ENCODE measurements at places on chromosomes 2 and 18.

DNA sequence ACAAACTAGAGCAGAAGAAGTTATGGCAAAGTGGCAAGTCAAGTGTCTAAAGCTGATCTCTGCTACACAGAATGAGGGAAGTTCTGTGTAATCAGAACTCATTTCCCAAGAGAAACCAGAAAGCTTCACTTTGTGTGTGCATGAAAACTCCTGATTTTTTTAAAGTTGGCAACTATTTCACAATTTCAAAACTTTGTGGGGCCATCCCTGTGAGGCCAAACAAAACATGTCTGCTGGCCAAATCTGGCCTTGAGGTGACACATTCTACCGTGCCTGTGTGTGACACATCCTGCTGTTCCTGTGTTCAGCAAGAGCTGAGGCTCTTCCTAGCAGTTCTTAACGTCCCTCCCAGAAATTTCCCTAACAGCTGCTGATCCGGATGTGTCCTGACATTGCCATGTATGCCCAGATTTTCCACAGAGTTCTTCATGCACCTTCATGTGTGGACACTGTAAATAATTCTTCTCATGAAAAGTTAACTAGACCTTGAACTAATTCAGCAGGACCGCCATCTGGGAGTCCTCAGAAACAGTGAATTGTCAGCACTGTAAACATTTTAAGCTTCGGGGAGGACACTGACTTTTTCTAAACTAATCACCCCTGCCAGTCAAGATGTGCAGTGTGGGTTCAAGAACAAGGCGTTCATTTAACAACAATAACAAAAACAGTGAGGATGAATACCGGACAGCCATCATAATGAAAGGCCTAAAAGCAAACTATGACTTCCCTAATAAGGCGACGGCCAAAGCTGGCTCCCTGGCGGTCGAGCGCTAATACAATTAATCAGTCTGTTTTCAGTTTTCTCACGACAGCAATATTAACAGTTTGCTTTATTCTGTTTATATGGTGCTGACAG lies 99.0 kb downstream of the PLEKHM3 start:
- DNase-seq, result peak; percentile 56

DNA sequence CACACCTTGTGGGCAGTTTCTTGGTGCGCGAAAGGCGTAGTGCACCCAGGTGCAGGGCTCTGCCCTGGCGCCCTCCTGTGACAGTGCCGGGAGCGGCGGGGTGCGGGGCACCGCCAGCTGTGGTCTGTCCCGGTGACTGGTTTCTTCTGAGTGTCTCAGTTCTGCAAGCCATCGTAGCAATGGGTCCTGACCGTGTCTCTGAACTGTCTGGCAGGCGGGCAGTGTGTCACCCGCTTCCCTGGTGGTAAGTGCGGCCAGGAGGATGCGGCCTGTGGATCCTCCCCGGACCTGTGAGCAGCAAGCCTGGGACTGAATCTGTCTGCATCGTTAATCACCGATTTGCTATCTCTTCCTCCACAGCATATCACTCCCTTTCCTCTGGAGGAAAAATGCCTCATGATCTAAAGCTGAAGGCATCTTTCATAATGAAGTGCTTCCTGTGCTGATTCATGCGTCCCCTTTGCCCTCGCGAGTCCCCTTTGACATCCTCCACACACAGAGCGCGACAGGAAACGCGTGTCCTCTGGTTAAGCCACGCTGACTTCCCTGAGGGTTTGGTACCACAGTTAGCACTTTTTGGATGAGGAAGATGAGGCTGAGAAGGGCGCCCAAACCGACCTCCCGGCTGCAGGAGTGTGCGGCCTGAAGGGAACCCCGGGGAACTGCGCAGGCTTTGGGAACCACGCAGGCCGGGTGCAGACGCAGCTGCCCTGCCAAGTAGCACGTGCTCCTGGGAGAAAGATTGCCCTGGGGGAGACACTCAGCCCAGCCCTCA lies 416.0 kb upstream of the HS6ST1 start:
- peak; percentile 3 for DNase-seq

GRCh38 chr2:71830497-71831192 lies 317.0 kb downstream of the CYP26B1 start:
- peak; percentile 31 for DNase-seq

DNA sequence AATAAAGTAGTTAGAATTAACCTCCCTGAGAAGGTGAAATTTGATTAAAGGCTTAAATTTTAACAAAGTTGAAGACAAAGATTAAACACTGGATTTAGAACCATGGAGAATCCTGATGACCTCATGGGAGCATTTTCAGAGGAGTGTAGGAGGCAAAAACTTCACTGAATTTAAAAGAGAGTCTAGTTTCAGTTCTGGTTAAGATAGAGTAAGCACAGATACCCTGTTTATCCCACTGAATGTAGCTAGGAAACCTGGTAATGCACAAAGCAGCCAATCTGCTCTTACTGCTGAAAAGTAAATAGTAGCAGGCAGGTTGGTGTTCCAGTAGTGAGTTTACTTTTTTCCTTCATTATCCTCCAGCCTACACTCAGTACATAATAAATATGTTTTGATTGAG lies 654.9 kb upstream of the SYT4 start:
- DNase-seq, result no peak

DNA sequence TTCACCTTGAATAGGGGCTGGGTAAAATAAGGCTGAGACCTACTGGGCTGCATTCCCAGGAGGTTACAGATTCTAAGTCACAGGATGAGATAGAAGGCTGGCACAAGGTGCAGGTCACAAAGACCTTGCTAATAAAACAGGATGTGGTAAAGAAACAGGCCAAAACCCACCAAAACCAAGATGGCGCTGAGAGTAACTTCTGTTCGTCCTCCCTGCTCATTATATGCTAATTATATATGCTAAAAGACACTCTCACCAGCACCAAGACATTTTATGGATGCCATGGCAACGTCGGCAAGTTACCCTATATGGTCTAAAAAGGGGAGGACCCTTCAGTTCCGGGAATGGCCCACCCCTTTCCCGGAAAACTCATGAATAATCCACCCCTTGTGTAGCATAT lies 711.5 kb upstream of the KLHL29 start:
- DNase-seq, result no peak

DNA sequence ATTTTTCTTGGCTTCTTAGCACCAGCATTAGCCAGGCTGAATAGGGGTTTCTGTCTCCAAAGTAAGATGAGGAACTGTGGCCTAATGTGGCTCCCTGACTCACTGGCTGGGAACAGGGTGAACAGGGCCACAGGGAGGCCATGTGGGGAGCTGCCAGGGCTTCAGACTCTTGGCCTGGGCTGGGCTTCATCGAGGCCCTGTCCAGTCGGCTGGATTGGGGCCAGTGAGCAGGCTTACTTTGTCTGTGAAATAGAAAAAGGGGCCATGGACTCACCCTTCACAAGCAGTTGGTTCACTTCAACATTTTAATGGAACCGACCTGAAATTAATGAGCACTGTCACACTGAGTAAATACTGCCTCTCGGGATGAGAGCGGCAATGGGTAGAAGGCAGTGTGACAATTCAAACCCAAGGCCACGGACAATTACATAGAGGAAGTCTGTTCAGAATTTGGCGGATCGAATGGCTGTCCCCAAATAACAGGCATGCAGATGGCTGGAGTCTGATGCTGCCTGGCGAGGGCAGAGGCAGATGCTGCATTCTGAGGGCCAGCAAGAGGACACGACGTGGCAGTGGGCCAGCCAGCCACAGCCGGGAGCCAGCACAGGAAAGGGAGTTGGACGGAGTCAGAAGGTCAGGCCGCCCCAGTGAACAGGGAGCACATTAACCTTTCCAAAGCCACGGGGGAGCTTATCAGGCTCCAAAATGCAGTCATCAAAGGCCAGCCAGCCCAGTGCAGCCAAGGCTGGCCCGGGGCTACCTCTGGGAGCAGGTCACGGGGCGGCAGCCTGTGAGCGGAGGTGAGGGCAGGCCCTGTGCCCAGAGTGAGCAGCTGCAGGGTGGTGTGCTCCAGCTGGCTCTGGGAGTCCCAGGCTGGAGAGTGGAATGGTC lies 146.6 kb upstream of the REV1 start:
- DNase-seq, result no peak

- DNase-seq, result no peak
These were observed 22.2 kb downstream of the ATAD2B start for GRCh38 chr2:23904692-23905091.

- no peak for DNase-seq
These were observed 57.7 kb downstream of the BIN1 start for GRCh38 chr2:127048969-127049897.

DNA sequence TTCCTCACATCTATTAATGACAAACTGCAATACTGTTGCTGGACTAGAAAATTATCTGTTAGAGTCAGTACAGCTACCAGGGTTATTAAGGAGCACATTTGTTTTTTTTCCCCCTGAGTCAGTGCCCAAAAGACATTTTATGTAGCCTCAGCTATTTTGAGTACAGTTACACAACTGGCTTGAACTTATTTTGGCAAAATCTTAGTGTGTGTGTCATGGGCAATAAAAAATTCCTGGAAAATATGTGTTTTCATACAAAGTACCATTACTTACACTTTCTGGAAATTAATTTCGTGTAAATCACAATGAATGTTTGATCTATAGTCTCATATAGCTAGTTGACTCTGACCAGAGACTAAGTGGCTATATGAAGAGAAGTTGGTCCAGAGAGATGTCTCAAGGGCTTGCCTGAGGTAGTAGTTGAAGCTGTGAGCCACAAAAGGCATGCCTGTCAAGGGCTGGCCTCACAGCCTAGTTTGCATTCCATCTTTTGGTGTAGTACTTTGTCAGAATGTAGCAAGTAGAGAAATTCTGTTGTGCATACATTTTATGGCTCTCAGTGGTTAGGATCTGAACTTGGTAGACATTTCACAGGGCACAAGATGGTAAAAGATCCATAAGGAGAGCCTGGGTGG lies 283.4 kb downstream of the MTX2 start:
- DNase-seq, result peak; percentile 40

DNA sequence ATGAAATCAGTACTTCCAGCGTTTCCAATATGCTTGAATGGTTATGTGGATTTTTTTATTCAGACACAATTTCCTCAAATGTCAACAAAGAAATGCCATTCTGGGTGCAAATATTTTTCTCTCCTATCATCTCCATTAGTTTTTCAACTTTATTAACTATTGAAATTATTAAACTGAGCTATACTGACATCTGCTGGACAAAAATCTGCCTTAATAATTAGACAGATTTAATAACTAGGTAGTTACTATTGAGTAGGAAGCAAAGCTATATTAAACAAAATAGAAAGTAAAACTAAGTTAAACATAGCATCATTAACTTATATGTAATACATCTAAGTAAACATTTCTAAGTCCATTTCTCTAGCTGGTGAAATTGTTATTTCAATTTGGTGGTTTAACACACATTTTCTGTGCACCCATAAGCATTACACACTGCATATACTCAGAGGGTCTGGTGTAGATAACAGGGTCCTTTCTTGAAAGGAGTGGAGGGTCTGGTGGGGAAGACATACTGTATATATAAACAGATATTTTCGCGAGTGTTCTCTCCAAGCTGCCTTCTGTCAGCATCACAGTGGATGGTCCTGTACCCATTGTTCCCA lies 77.0 kb downstream of the LANCL1 start:
- DNase-seq, result peak; percentile 38

GRCh38 chr2:222653280-222653679 lies 2.6 kb downstream of the FARSB start:
- DNase-seq, result no peak

- DNase-seq, result no peak
These were observed 53.1 kb upstream of the ATL2 start for GRCh38 chr2:38430196-38430595.

DNA sequence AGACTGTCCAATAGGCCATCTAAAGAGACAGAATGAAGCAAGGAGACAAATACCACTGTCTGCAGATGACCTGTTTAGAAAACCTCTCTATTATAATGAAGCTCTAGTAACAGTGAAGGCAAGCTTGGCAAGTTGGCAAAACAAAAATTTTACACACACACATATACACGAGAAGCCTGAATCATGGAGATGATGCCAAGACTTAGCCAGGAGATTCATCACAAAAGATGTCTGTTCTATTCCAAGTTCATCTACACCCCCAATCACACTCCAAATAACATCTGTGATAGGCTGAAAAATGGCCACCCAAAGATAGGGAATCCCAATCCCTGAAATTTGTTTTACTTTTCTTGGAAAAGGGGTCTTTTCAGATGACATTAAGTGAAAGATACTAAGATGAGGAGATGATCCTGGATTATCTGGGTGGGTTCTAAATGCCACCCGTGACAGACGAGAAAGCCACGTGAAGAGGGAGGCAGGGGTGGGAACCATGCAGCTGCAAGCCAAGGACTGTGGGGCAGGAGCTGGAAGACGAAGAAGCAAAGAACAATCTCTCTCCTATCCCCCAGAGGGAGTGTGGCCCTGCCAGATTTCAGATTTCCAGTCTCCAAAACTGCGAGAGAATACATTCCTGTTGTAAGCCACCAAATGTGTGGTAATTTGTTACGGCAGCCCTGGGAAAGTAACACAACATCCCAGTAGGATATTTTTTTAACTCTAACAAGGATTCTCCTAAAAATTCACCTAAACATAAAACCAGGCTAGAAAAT lies 20.0 kb downstream of the HDLBP start:
- no peak for DNase-seq

DNA sequence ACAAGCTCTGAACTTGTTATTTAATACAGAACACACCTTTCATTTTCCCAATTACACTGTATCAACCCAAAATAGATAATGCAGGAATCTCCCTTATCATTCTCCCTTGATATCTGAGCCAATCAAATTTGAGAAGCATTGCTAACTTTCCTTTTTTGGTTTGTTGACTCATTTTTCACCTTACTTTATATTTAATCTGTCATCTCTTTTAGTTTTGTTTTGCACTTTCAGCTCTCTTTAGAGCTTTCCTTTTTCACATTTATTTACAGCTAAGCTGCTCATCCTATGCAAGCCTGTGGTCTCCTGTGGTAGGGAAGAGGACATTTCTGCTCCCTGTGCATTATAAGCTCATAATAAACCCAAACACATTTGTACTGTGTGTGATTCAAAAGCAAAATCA lies 50.1 kb downstream of the ITGAV start:
- DNase-seq, result no peak

DNA sequence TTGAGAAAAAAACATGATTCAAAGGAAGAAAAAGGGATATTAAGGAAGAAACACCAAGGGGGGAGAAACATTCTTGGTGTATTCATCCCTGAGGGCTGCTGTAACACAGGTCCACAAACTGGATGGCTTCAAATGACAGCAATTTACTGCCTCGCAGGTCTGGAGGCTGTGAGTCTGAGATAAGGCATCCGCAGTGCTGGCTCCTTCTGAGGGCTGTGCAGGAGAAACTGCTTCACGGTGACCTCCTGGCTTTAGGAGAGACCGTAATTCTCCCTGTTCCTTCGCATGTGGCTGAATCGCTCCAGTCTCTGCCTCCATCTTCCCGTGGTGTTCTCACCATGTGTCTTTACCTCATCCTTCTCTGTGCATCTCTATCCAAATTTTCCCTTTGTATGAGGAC lies 490.7 kb downstream of the EIPR1 start:
- DNase-seq, result no peak

DNA sequence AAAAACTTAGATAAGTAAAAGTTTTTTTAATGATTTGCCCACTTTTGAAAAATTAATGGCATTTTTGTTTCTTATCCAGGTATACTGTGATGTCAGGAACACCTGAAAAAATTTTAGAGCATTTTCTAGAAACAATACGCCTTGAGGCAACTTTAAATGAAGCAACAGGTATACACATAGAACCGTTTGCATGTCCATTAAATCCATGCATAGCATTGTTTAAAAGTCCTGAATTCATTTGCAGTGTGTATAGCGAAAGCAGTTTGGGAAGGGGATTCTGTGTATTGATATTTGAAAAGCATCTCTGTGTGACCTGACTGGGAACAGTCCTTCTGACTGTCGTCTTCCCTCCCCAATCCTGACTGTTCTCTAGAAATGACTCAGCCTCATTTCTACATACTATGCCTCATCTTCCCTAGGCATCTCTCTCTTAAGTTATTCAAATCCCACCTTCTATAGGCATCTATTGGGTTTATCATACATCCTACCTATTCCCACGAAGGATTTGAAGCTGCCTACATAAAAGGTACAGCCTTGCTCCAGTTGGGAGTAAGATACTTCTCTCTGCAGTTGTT lies 79.2 kb upstream of the MAP3K20 start:
- peak; percentile 71 for DNase-seq

All from ELR (cell line).